ENCODE measurements at places on chromosomes 5 and 9.

- DNase-seq, result no peak
These were observed 96.7 kb downstream of the SUSD1 start for GRCh38 chr9:112078432-112078831.

DNA sequence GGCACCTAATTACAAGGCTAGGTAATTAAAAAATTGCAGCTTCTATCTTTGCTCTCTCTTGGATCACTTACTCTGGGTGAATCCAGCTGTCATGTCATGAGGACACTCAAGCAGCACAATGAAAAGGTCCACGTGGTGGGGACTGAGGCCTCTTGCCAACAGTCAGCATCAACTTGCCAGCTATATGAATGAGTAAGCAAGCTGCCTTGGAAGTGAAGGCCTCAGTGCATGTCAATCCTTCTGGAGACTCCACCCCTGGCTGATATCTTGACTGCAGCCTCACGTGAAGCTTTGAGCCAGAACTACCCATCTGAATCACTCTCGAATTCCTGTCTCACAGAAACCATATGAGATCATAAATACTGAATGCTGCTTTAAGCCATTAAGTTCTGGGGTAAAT lies 140.5 kb downstream of the SNX18 start:
- no peak for DNase-seq

GRCh38 chr5:154110716-154111115 lies 71.9 kb downstream of the MFAP3 start:
- no peak for DNase-seq

GRCh38 chr9:112121633-112122032 lies 53.5 kb downstream of the SUSD1 start:
- DNase-seq, result no peak

DNA sequence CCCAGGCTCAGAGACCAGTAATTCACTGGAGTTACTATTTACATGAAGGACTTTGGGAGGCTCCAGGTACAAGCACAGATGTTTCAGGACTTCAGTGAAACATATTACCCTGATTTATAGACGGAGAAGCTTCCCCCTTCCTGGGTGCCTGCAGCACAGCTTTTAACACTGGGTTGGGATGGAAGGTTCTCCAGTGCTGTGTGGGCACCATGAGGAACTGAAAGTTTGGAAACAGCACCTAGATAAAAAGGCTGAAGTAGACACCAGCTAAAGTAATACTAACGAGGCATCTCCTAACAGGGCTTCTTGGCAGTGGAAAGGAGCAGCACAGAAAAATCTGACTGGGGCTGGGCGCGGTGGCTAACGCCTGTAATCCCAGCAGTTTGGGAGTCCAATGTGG lies 70.7 kb downstream of the GCNT1 start:
- DNase-seq, result no peak

DNA sequence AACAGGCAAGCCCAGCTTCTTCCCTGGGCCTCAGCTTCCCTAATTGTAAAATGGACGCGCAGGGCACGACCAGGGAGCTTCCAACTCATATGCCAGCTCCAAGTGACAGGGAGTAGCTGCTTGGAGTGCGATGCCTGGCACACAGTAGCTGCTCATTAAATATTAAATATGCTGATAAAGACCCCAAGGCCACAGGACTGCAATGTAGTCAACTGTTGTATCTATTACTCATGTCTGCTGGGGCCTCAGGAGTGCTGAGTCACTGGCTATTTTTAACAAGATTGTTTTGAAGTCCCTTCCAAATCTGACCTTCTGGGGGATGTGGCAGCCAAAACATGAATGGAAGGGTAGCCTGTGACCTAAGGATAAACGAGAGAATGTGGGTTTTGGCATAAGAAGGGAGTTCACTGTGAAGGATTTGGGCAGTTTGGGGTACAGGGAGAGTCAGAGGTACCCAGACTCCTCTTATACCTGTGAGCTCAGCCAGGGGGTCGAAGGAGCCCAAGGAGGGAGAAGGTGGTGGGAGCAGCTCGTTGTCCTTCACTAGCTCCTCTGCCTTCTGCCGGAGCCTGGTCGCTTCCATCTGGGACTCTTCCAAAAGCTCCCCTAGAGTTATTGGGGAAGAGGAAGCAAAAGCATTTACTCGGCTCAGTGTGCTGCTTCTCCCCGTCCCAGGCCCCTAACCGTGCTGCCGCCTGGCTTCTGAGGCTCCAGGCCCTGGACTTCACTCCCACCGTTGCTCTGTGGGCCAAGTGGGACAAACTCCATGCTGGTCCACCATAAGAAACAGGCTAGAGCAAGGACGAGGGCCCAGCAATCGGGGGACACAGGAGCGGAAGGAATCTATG lies 17.5 kb downstream of the TNIP1 start:
- DNase-seq, result no peak

GRCh38 chr9:86948074-86948929 lies 996 bp upstream of the GAS1 start:
- DNase-seq, result peak; percentile 60

DNA sequence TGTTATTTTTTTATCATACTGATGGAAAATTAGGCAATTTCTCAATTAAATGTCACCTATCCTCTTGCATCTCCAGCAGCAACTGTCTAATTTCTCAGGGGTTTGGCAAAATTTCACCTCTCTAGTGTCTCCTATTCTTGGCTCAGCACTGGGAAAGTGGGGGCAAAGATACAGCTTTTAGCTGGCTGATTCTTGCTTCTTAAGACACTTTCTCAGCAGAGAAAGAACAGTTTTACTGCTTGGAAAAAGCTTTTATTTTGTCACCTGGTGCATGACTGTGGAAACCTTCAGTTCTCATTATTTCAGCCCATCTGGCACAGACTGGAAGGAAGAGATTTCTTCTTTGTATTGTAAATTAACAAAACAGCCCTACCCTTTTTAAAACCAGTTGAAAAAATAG lies 283.6 kb upstream of the SGCD start:
- no peak for DNase-seq

Measured in activated CD8-positive, alpha-beta memory T cell treated with anti-CD3 and anti-CD28 coated beads for 1 hour (primary cell).